ENCODE measurements at places on chromosomes 4 and X. TPM values are rescaled to one million over a fixed set of nuclear protein-coding genes. Genes with fewer than 3 reads are reported as not detected.
A peak's percentile ranks its signal among the peaks of the same experiment; 100 is the strongest.

GRCh38 chr4:4666187-4666586, 124.3 kb upstream of the STX18 start:
- no peak overlapping the region for H3K27ac ChIP-seq
- H3K27me3 ChIP-seq: no peaks in the 10 kb centered on the region
- no peak for DNase-seq
- H3K4me1 ChIP-seq: no peaks in the 10 kb centered on the region
- no peaks in the 10 kb centered on the region for H3K36me3 ChIP-seq
- H3K4me3 ChIP-seq: no peak overlapping the region

DNA sequence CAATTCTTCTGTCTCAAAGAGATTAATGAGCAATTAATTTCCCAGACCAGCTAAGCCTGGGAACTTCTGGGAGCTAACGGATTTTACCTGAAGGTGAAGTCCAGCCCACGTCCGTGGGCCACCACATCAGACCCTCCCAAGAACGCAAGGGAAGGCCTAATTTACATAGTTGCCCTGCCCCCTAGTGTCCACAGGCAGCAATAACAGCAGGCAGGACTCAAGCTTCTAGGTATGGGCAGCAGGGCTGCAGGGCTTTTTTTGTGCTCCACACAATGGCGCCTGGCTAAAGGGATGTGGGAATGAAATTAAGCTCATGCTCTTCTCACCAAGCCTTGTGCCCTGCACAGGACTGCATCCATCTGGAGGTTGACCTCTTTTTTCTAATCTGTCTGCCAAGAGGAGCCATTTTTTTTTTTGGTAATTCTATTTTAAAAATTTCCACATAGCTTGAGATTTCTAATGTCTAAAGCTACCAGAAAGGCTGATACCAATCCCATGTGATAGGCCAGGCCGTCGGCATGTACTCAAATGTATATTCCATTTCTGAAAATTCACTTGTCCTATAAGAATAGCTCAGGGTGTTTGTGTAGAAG, 111.9 kb upstream of the TMEM164 start:
- H3K36me3 ChIP-seq: no peaks in the 10 kb centered on the region
- H3K4me1 ChIP-seq: no peaks in the 10 kb centered on the region
- peak; percentile 38 for DNase-seq
- H3K4me3 ChIP-seq: no peak overlapping the region

GRCh38 chr4:55722132-55722531, 86.0 kb upstream of the NMU start:
- no peaks in the 10 kb centered on the region for H3K27me3 ChIP-seq
- H3K36me3 ChIP-seq: no peaks in the 10 kb centered on the region
- H3K4me3 ChIP-seq: no peak overlapping the region
- no peak overlapping the region for H3K27ac ChIP-seq
- DNase-seq: no peak
- H3K4me1 ChIP-seq: no peaks in the 10 kb centered on the region

- H3K36me3 ChIP-seq: no peaks in the 10 kb centered on the region
- DNase-seq: peak; percentile 62
- H3K4me1 ChIP-seq: peaks cover 23% of the 10 kb centered on the region
- no peak overlapping the region for H3K27ac ChIP-seq
- no peak overlapping the region for H3K4me3 ChIP-seq
Measured at GRCh38 chr4:82797405-82798111, 1.0 kb downstream of the SCD5 start.

- peaks cover 4% of the 10 kb centered on the region for H3K4me1 ChIP-seq
- DNase-seq: no peak
- H3K27ac ChIP-seq: no peak overlapping the region
- no peaks in the 10 kb centered on the region for H3K27me3 ChIP-seq
- no peaks in the 10 kb centered on the region for H3K36me3 ChIP-seq
- no peak overlapping the region for H3K4me3 ChIP-seq
Measured at GRCh38 chr4:48119646-48120045, 14.4 kb downstream of the TXK start.

DNA sequence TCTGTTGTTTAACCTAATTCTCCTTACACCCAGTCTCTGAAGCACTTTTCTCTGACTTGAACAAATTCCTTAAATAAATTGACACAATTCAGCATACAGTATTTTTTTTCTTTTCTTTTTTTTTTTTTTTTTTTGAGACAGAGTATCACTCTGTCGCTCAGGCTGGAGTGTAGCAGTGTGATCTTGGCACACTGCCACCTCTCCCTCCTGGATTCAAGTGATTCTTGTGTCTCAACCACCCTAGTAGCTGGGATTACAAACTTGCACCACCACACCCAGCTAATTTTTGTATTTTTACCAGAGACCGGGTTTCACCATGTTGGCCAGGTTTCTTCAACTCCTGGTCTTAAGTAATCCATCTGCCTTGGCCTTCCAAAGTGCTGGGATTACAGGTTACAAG, 1498.1 kb upstream of the PCDH10 start:
- no peaks in the 10 kb centered on the region for H3K27me3 ChIP-seq
- H3K27ac ChIP-seq: no peak overlapping the region
- no peaks in the 10 kb centered on the region for H3K4me1 ChIP-seq
- H3K4me3 ChIP-seq: no peak overlapping the region
- DNase-seq: no peak

DNA sequence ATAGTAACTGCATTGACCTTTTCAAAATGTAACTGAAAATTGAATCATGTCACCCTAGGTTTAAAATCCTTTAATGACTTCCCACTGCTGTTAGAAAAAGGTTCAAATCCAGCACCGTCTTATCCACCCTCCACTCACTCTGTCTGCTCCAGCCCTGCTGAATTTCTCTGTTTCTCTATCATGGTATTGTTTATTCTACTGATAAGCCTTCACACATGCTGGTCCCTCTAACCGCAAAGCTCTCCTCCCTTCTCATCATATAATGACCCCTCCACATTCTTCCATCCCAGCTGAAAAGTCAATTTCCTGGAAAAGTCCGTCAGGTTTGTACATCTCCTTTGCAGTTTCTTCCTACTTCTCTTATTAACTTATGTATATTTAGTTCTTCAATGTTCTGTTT, 389.2 kb upstream of the F9 start:
- no peak for DNase-seq
- no peaks in the 10 kb centered on the region for H3K36me3 ChIP-seq
- no peaks in the 10 kb centered on the region for H3K4me1 ChIP-seq
- no peaks in the 10 kb centered on the region for H3K27me3 ChIP-seq
- no peak overlapping the region for H3K27ac ChIP-seq

Gene SUPT20HL2
- total RNA-seq: not detected

- H3K36me3 ChIP-seq: no peaks in the 10 kb centered on the region
- no peak overlapping the region for H3K27ac ChIP-seq
- H3K27me3 ChIP-seq: no peaks in the 10 kb centered on the region
- no peak overlapping the region for H3K4me3 ChIP-seq
- no peaks in the 10 kb centered on the region for H3K4me1 ChIP-seq
Measured at GRCh38 chr4:5157791-5158770, 106.8 kb downstream of the STK32B start.

DNA sequence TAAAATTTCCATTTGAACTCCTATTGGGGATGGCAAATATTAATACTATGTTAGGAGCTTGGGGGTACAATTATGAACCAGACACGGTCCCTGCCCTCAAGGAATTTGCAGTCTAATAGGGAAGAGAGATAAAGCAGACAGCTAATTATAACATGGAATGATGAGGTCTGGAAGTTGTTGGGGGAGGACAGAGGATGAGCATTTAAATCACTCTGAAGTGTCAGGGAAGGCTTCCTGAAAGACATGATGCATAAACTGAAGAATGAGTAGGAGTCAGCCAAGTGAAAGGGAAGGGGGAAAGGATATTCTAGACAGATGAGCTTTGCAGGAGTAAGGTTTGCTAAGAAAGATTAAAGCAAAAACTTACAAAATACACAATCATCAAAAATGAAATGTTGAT, 15.9 kb downstream of the PLAC1 start:
- H3K36me3 ChIP-seq: no peaks in the 10 kb centered on the region
- H3K27me3 ChIP-seq: no peaks in the 10 kb centered on the region
- no peaks in the 10 kb centered on the region for H3K4me1 ChIP-seq
- H3K4me3 ChIP-seq: no peak overlapping the region
- no peak overlapping the region for H3K27ac ChIP-seq
- no peak for DNase-seq

- no peak for DNase-seq
- H3K4me3 ChIP-seq: no peak overlapping the region
- no peaks in the 10 kb centered on the region for H3K4me1 ChIP-seq
Measured at GRCh38 chr4:52372269-52372668, 286.8 kb downstream of the USP46 start.

DNA sequence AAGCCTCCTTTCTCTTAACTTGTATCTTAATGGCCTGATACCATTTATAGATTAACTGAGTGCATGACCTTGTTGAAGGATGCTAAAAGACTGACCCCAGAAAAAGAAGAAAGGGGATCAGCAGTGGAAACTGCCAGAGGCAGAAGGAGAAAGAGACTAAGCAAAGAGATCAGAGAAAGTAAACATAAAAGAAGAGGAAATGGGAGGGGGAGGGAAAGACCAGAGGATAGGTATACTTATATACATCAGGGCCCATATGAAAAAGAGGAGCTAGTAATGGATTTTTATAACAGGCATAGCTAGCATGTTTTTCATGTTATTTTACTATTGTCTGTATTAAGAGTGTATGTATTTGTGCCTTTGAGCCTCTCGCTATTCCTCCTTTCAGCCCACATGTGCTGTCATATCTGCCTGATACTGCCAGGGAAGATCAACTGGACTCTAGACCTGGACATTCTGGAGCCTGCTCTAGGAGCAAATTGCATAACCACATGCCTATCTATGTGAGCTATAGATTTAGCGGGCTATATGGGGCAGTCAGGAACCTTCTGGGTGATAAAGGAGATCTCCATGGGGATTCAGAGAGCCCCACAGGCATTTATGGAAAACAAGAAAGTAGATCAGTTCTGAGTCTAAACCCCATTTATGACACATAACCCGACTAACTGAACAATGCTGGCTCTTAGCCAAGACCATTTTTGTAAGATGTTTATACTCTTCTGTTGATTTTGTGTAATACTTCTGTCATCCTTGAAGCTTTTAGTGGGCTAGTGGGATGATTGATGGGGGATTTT, 13.4 kb upstream of the SNX12 start:
- no peaks in the 10 kb centered on the region for H3K27me3 ChIP-seq
- no peak overlapping the region for H3K4me3 ChIP-seq

Gene GLRA2
- total RNA-seq: not detected

GRCh38 chr4:179130122-179130714, 1688.0 kb upstream of the AGA start:
- H3K36me3 ChIP-seq: no peaks in the 10 kb centered on the region
- no peak for DNase-seq
- no peaks in the 10 kb centered on the region for H3K4me1 ChIP-seq
- no peaks in the 10 kb centered on the region for H3K27me3 ChIP-seq
- H3K4me3 ChIP-seq: no peak overlapping the region
- no peak overlapping the region for H3K27ac ChIP-seq

GRCh38 chr4:184548316-184548647, 73.9 kb upstream of the IRF2 start:
- H3K4me3 ChIP-seq: no peak overlapping the region
- H3K27ac ChIP-seq: no peak overlapping the region

DNA sequence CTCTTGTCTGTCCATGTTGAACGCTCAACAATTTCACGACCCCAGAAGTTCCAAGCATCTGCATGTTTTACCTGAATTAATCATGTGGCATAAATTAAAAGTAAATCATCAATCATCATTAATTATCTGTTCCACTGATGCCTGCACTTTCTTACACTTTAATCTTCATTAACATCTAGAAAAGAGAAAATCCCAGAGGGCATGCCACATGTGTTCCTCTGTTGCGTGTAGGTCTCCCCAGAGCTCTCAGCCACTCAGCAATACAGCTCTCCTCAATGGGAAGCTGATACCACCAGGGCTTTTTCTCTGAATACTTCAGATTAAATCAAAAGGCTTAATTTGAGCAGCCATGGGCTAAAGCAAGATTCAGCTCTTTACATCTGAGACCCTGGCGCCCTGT, 722.4 kb upstream of the TENM3 start:
- H3K27ac ChIP-seq: no peak overlapping the region
- no peaks in the 10 kb centered on the region for H3K27me3 ChIP-seq
- H3K4me3 ChIP-seq: no peak overlapping the region
- no peaks in the 10 kb centered on the region for H3K4me1 ChIP-seq
- DNase-seq: no peak

Gene GALNTL6
- total RNA-seq: not detected

DNA sequence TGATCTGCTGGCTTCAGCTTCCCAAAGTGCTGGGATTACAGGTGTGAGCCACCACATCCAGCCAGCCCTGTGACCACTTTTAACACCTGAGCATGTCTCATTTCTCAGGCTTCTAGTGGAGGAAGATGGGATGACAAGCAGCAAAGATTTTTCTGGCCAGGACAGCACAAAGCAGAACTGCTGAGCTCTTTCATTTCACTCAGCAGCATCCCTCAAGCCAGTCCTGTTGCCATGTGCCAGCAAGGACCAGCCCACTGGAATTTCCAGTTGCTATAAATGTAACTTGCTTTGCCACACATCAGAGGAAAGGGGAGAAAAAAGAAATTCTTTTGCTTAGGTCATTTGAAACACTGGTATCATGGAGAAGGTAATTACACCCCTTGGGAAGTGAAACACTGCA, 75.9 kb downstream of the SLC9A7 start:
- no peaks in the 10 kb centered on the region for H3K4me1 ChIP-seq
- H3K27ac ChIP-seq: no peak overlapping the region
- H3K4me3 ChIP-seq: no peak overlapping the region
- peak; percentile 12 for DNase-seq

- H3K27me3 ChIP-seq: no peaks in the 10 kb centered on the region
- no peak overlapping the region for H3K4me3 ChIP-seq
- H3K4me1 ChIP-seq: no peaks in the 10 kb centered on the region
- H3K36me3 ChIP-seq: no peaks in the 10 kb centered on the region
- DNase-seq: no peak
- H3K27ac ChIP-seq: no peak overlapping the region
Measured at GRCh38 chr4:139245590-139245989, 34.4 kb downstream of the MGARP start.

DNA sequence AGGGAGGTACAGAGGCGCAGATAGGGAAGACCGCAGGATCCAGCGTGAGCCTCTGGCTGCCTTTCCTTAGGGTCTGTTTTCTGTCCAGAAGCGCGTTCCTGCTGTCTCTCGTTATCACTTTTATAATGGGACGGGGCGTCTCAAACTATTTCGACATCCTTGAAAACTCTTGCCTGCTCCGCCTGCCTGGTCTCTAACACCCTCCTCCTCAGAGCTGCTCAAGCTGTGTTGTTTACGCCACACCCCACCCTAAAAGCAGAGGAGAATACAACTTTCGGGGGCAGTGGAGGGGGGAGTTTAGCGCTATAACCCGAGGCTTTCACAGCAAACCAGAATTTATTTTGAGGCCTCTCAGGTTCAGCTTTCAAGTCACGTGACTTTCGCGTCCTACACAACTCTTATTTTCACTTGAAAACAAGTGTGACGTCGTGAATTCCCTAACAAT, 646 bp upstream of the FAM3A start:
- peaks cover 10% of the 10 kb centered on the region for H3K4me1 ChIP-seq
- no peak overlapping the region for H3K4me3 ChIP-seq
- H3K27me3 ChIP-seq: no peaks in the 10 kb centered on the region
- H3K27ac ChIP-seq: peak overlapping the region; percentile 23
- H3K36me3 ChIP-seq: no peaks in the 10 kb centered on the region
- DNase-seq: peak; percentile 20

Gene MCF2
- total RNA-seq: 0.63 TPM

Gene NPY2R
- total RNA-seq: not detected

GRCh38 chrX:30572678-30573077, 4.9 kb downstream of the TASL start:
- no peak for DNase-seq
- no peak overlapping the region for H3K27ac ChIP-seq
- H3K4me1 ChIP-seq: no peaks in the 10 kb centered on the region
- no peak overlapping the region for H3K4me3 ChIP-seq
- H3K27me3 ChIP-seq: no peaks in the 10 kb centered on the region
- no peaks in the 10 kb centered on the region for H3K36me3 ChIP-seq

GRCh38 chr4:17811078-17811603, 362 bp downstream of the NCAPG start:
- H3K27me3 ChIP-seq: no peaks in the 10 kb centered on the region
- H3K27ac ChIP-seq: no peak overlapping the region
- no peak for DNase-seq
- H3K36me3 ChIP-seq: no peaks in the 10 kb centered on the region

Gene COL4A6
- total RNA-seq: 1.5 TPM

Measured in thyroid gland (tissue), 4 donors.